ENCODE measurements at places on chromosomes 6 and 20.
A peak's percentile ranks its signal among the peaks of the same experiment; 100 is the strongest.

GRCh38 chr6:13355043-13355945 lies 27.0 kb upstream of the TBC1D7 start:
- peak; percentile 92 for DNase-seq

DNA sequence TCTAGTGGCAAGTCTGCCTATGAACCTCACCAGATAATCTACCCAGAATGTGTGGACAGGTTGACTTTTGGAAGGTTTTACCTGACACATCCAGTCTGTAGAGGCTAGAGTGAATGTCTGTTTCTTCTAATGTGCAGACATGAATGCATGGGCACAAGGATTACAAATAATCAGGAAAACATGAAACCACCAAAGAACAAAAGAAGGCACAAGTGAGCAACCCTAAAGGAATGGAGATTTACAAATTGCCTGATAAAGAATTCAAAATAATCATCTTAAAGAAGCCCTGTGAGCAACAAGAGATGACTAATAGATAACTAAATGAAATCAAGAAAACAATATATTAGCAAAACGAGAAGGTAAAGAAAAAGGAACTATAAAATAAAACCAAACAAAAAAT lies 876.1 kb upstream of the ADGRB3 start:
- DNase-seq, result no peak

DNA sequence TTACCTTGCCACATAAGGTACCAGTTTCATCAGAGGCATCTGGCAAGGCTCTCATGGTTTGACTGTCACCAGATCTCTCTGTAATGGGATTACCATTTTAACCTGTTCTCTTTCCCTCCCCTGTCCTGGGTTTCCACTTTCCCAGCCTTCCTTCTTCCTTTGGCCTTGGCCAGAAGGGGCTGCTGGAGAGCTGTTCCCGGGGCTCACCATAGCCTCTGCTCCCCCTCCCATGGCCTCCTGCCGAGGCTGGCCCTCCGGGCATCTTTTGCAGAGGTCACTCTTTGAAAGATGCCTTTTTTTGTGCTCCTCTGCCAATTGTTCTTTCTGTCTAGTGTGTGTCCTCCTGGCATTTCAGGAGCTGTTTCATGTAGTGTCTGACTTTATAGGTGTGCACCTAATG lies 100.7 kb upstream of the SCP2D1 start:
- no peak for DNase-seq

GRCh38 chr6:50143011-50143719 lies 93.4 kb upstream of the DEFB112 start:
- DNase-seq, result no peak

- DNase-seq, result no peak
Observed at GRCh38 chr6:38193481-38194281, 374.2 kb downstream of the ZFAND3 start.

GRCh38 chr20:47187450-47188195 lies 168.9 kb downstream of the ZMYND8 start:
- peak; percentile 27 for DNase-seq

- no peak for DNase-seq
Observed at GRCh38 chr20:18101125-18101810, 36.4 kb upstream of the KAT14 start.

DNA sequence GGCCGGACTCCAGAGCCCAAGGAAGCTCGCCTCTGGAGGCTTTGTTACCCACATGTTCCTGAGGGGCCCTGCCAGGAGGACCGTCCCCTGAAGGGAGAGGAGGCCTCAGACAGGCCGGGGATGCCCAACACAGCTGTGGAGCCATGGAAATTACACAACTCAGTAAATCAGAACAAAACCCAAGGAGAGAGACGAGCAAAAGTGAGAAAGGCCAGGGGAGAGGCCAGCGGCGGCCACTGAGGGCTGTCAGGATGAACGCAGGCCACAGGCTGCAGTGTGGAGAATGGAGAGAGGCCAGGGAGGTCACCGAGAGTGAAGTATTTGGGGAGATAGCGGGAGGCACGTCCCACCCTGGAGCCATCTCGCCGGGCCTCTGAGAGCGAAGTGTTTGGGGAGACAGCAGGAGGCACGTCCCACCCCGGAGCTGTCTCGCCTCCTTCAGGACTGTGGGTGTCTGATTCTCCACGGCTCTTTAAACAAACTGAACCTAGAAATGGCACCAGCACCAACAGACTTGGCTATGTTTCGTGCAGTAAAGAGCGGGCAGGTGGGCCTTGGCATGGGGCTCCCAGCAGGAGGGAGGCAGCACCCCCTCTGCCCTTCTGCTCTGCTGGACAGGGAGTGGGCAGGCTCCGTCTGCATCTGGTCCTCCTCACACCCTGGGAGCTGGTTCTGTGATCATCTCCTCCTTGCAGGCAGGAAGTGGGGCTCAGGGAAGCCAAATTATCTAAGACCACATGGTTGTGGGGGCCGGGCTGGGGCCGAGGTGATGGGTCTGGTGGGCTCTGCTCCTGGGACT lies 91.0 kb downstream of the YTHDF1 start:
- no peak for DNase-seq

DNA sequence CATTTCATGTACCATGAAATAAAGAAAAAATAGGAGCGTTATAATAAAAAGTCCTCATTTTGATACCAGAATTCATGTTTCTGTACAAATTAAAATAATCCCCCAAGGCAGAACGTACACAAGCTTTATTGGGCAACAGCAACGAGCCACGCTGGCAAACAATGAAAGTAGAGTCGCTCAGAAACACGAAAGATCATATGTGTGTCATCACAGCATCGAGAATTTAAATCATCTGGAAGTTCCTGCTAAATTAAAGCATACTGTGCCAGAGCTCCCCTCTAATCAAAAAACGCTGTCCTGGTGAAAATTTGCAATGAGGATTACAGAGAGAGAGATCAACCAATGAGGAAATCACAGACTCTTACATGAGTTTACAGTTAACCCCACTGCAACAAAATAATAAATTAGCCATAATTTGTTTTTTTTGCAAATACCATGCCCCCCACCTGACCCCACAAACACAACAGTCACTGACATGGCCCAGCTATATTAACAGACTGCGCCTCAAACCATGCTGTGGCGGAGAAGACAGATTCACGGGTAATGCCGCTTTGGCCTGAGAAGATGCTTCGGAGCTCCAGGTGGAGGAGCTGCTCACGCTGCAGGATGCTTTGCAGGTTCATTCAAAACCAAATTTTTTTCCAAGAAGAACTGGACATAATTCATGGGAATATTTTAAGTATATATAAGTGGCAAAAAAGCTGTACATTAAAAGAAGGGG lies 54.3 kb upstream of the NFATC2 start:
- DNase-seq, result no peak

DNA sequence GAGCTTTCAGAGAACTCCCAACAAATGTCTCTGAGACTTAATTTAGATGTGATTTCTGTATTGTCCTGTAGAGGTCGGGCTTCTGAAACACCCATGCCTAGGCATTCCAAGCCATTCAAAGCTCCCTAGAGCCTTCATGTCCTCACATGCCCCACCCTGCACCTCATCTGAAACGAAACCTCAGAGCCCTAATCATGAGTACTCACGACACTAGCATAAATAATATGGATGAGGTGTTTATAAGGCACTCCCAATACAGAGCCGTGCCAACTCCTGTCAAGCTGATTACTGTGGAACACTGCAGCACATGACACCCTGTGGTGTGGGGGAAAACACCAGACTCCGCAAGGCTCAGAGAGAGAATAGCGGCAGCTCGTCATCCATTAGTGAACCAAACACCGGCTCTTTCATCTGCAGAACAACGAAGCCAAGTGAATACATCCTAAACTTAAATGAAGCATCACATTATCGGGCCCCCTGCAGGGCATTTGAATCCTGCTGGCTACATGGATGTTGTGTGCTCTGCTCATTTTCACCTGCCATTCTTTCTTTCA lies 83.8 kb downstream of the FNDC1 start:
- peak; percentile 22 for DNase-seq

DNA sequence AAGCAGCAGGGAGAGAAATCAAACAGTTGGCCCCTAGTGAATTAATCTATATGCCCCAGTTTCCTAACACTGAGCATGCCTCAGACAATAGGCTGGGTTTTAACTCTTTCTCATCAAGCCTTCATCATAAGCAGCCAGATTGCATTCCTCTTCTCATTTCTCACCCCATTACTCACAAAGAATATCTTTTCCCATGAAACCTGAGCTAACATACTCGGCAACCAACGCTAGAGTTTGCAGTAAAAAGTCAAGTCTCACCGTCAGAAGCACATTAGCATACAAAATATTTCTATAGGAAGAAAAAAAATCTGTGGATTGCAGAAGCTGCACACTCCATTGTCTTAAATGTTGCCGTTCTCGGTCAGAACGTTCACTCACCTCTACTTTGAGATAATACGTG lies 429.9 kb upstream of the ARID1B start:
- DNase-seq, result no peak

GRCh38 chr6:2081155-2082138 lies 164.0 kb downstream of the GMDS start:
- peak; percentile 15 for DNase-seq

- no peak for DNase-seq
Observed at GRCh38 chr6:152401978-152402377, 235.2 kb downstream of the SYNE1 start.

DNA sequence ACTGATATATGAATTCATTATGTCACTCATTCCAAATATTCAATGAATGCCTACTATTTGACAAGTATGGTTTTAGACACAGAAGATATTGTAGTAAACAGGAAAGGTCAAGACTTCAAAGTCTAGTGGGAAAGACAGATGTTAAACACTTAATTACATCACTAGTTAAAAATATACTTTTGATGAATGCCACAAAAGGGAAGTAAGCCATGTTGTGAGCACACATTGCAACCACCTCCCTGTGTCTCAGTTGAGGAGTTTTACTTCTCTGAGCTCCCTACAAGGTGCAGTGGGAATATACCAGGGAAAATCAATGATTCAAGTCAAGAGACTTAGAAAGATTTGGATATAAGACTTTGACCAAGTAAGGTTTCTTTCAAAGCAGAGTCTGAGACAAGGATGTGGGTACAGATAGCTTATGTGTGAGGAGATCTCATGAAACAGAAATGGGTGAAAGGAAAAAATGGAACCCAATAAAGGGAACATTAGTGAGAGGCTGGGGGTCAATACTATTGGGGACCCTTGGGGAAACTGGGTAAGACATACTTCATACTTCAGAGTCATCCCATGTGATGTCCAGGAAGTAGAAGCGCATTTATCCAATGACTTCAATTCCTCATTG lies 503.7 kb downstream of the KIF16B start:
- peak; percentile 30 for DNase-seq

DNA sequence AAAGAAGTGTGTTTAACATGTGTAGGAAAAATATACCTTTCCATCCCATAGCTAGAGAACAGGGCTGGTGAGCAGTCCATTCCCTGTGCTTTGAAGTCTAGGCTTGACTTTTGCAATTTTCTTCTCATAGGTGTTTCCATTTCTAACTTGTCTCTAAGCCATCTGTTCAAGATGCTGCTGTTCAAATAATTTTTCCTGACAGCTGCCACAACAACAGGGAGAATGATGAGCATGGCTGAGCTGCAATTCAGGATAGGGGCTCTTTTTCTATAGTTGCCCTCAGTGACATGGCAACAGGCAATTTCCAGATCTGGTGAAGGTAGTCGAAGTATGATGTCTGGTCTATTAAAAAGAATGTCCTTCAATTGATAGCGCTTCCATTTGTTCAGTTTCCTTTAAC lies 103.0 kb upstream of the HS3ST5 start:
- DNase-seq, result no peak

GRCh38 chr20:50220894-50221365 lies 30.3 kb downstream of the CEBPB start:
- no peak for DNase-seq

DNA sequence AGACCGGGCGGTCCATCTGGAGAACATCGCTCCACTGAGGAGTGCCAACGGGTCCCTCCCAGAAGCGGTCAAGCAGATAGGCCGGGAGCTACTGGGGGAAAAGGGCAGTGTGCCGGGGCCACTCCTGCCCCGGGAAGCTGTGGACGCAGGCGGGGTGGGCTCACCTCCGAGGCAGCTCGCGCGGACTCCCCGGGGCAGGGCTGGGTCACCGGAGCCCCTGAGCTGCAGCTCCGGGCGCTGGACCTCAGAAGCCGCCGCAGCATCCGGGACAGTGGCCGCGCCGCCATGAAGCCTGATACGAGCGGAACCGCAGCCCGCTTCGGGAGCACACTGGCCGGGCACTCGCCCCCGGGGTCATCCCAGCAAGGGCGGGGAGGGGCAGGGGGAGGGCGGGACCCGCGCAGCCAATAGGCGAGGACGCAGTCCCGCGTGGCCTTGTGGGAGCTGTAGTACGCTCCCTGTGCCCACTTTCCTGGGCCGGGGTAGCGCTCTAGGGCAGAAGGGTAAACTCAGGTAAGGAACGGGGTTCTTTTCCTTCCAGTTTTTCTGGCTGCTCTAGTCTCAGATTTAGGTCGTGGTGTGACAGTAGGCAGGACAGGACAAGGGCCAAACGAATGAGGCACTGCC lies at the start of gene MOCS1:
Gene MOCS1 (minus strand): TSS at position 332 of the 627 bp plus-strand sequence. CDS start 45 bp downstream, at position 287.
- peak; percentile 52 for DNase-seq

DNA sequence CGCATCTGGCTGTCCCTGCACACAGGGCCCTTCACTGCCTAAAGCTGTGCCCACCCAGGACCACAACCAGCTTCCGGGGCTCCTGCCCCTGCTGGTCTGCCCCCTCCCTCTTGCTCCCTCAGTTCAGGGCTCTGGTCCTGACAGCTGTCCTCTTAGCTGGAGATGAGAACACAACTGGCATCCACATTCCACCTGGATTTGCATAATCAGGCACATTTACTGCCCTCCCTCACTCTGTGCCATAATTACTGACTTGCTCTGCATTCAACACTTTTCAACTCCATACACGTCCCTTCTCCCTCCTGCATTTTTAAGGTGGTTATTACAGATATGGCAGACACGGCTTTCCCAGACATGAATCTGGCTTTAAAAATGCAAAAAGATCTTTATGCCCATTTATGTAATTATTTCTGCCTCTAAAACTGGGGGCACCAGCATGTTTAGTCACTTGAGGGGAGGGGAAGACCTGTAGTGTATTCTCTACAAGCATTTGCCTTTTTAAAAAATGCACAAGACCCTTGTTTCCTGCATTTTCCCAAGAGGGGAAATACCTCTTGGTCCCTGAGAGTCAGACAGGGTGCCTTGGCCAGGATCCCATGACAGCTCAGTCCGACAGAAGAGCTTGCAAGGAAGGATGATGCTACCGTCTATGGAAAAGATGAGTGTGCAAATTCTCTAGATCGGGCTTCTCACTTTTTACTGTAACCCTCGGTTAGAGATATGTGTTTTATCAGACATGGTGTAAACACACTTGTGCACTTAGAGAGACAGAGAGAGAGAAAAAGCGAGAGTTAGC lies 401.8 kb downstream of the PREX1 start:
- no peak for DNase-seq

DNA sequence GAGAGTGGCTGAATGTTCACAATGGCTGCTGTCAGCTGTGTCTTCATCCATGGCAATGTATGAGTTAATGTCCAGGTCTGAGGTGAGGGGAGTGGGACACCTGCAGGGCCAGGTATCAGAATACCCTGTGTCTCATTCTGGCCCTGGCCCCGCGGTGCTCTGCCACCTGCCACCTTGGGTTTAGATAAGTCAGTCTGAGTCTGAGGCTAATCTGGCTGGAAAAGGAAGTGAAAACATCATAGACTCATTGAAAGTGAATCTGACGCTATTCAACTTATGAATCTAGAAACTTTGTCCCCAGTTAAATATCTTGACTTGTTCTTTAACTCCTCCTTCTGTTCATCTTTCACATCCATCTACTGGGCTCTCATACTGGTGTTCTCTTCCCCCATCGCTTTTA lies 267.1 kb upstream of the JAG1 start:
- peak; percentile 86 for DNase-seq
